ENCODE measurements at places on chromosomes 12 and 14.

DNA sequence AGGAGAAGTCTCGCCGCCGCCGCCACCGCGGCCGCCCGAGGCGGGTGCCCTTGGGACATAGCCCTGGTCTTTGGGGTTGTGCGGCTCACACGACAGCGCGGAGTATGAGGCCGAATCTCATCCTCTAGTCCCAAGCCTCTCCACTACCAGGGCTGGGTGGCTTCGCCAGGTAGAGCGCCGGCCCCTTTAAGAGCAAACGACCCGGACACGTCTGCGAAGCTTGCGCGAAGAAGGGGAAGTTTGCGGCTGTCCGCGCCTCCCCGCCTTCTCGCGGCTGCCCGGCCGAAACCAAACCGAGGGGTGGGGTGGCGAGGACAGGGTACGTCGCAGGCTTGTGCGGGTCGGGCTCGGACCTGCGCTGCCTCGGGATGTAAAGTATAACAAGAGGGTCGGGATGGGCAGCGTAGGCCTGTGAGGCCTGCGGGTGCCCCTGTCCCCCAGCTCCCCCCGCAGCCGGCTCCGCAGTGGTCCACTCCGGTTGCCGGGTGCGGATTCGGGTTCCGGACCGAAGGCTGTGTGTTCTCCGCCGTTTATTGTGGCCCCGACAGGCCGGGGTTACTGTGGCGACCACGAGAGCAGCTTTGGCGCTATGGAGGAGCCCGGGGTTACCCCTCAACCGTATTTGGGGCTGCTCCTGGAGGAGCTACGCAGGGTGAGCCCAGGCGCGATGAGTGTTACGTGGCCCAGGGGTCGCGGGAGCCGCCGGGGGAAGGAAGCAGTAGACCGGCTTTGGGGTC lies 33.3 kb downstream of the MIA2 start:
- DNase-seq, result peak; percentile 37

DNA sequence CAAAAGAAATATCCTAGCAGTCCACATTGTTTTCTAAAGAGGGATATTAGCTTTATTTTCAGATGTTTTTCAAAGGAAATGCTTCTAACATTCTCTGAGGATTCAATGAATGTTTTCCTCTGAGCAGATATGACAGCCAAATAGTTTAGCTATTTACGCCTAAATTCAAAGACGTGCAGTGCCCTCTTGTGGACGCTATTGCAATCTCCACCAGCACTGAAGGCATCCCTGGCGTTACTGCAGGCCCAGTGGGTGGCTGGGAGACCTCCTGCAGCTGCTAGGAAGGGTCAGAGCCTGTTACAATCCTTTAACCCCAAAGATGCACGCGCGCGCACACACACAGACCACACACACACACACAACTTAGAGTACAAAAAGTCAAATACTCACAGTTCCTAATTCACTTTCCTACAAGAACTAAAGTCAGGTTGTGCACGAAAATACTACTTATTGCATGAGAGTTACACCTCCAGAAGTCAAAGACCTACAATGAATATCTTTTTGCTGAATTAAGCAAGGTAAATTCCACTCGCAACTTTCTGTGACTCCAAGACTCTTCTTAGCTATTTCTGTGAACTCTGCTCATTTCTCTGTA lies 589.3 kb upstream of the TMEM132C start:
- DNase-seq, result peak; percentile 38

DNA sequence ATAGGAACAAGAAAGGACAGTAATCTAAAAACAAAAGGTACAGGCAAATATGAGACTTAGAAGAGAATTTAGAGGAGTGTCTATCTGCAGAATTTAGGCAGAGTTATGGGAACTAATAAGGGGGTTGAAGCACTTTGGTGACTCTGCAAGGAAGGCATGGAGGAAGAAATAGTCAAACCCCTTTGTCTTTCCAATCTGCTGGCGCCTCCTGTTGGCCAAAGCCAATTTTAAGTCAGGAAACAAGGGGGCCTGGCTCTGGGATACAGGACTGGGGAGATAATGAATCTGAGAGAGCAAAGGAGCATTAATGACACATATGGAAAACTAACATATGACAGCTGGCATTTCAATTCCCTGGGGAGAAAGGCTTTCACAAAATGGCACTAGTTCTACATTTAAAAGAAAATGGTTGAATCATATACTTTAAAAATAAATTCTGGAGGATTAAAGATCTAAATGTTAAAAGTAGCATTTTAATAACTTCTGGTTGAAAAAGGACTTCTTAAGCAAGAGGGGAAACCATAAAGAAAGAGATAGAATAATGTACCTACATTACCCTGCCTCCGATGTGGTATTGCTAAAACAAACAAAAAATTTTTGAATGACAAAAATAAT lies 48.5 kb upstream of the CSRP2 start:
- no peak for DNase-seq

- peak; percentile 85 for DNase-seq
Measured at GRCh38 chr12:25276199-25276937, 25.6 kb upstream of the KRAS start.

DNA sequence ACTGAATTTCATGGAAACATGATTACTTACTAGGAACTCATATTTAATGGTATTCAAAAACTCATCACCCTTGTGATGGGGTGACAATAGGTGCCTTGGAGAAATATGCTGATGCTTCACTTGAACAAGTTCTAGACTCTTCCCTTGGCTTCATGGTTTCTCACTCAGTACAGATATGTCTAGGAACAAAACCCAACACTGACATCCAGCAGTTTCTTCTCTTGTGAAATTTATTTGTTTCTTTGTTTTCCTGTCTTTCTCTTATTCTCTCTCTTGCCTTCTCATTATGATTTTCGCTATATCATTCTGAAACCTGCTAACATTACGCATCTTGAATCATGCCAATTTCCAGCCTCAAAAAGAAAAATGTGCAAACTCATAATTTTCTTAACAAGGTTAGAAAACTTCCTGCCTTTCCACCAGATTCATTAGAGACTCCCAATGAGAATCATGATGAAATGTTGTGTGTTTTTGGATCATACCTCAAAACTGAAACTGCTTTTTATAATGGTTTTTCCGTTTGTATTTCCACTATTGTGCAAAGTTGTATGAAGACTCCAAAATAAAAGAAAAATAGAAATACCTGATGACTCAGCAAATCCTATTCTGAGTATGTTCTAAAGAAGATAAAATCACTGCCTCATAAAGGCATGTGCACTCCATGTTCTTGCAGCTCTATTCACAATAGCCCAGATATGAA lies 1021.5 kb downstream of the TMEM121 start:
- DNase-seq, result no peak

GRCh38 chr14:60753264-60754119 lies 18.9 kb downstream of the MNAT1 start:
- DNase-seq, result no peak

DNA sequence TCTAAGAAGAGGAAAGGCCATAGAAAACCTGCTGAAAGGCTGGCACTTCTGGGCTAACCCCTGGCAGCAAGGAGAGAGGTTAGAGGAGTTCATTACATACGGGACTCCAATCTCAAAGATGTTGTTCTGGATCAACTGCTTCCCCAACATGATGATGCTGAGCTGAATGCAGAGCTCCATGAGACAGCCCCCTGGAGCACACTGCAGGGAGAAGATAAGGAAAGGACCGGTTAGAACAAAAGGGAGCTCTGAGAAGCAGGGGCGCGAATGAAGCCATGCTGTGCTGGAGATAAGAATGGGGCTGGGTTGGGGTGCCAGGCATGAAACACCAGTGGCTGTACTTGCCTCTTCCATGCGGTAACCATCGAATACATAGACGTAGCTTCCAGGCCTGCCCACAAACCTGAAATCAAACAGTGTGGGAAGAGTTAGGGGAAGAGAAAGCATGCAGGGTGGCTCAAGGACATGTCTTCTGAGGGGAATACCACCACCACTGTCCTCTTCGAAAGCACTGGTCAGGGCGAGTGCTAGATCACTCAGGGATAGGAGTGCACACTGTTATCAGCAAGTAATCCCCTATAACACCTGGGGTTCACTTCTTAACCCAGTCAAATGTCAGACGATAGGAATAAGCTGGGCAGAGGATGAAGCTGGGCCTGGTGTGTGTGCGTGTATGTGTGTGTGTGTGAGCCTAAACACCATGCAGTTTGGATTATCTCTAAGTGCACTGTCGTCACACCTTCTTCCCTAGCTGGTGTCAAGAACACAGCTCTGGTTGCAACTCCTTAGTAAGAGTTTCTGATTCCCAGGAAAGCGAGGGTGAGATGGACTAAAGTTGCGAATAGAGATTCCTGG lies 180.9 kb downstream of the NTF3 start:
- no peak for DNase-seq

DNA sequence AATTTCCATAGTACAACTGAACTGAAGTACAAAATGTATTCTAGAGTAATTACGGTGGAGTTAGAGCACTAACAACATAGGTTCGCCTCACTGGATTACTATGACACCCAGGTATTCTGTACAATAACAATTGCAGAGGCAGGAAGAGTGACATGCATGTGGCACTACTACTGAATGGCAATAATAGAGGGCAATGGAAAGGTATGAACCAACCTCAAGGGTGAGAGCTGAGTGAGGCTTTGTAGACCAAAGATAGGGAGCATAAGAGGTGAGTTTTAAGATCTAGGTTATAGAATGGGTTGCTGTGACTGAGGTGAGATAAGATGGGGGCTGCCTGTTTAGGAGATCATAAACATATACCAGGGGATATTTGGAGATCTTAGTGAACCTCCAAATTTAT lies 343.1 kb downstream of the PCNX1 start:
- no peak for DNase-seq

- DNase-seq, result no peak
Measured at GRCh38 chr12:69516950-69517349, 46.8 kb downstream of the FRS2 start.

GRCh38 chr12:113261847-113262470 lies 40.7 kb downstream of the TPCN1 start:
- DNase-seq, result no peak

DNA sequence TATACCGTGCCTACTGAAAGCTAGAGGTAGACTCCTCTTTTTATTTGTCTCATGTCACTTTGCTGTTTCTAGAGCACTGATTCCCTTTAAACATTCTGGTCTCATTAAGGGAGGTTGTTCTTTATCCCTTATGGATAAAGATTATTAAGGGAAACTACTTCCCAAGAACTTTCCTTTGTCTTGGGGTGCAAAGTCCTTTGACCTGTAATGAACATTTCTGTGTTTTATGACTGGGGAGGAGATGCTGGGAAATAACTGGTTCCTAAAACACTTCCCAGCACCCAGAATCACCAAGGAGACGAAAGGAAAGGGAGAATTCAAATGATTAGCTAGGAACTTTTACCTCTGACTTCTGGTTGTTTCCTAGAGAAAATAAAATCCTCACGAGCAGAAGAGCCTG lies 63.2 kb upstream of the ACTN1 start:
- DNase-seq, result no peak

DNA sequence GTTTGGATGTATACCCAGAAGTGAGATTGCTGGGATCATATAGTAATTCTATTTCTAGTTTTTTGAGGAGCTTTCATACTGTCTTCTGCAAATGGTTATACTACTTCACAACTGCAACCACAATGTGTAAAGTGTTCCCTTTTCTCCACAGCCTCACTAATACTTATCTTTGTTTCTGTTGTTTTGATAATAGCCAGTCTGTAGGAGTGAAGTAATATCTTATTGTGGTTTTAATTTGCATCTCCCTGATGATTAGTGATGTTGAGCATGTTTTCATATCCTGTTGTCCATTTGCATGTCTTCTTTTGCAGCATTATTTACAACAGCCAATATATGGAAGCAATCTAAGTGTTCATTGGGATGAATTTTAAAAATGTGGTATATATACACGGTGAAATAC lies 29.9 kb downstream of the GABARAPL1 start:
- DNase-seq, result no peak

GRCh38 chr12:111342376-111342775 lies 26.5 kb downstream of the PHETA1 start:
- DNase-seq, result no peak

- no peak for DNase-seq
Measured at GRCh38 chr14:71856199-71856919, 75.9 kb upstream of the RGS6 start.

DNA sequence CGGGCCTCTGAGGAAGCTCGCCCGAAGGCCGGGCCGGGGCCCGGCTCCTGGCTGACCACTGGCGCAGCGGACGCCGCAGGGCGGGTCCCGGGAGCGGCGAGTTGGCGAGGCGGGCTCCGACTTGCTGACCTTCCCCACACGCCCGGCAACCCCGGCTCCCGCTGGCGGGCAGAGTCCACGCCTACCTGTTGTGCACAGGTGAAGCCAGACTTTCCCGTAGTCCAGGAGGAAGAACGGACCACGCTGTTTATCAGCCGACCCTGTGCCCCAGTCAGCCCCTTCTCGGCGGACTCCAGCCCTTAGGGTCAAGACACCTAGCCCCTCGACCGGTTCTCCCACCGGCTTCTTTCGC lies 407 bp downstream of the HEATR5A start:
- DNase-seq, result no peak

- DNase-seq, result no peak
Measured at GRCh38 chr14:99686557-99687283, 2.6 kb downstream of the CYP46A1 start.

DNA sequence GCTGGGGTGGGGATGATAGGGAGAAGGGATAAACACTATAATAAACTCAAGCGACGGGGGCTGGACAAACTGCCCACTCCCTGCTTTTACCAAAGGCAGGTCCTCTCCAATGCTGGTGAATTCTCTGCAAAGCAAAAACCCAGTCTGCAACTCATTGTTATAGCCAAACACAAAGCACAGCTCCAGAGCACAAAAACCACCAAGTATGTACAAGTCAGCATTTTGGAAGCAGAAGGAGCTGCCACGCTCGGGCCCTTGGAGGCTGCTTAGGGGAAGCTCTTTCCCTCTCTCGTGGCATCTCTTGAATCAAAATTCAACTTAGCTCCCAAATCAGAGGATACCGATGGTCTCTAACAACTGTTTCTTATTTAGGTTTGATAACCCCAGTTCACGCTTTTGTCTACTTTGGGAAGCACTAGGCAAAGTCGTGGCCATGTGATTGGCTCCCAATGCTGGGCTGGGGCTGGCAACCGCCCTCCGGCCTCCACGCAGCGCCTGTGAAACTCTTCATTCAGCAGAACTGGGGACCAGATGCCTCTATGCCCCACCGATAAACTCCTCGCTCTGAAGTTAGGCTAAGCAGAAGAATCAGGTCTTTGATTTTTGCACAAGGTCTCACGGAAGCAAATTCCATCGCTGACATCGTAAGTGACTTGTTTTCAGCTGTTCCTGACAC lies 158.5 kb upstream of the FOXN3 start:
- DNase-seq, result no peak

- no peak for DNase-seq
Measured at GRCh38 chr14:71652368-71652767, 279.9 kb upstream of the RGS6 start.

DNA sequence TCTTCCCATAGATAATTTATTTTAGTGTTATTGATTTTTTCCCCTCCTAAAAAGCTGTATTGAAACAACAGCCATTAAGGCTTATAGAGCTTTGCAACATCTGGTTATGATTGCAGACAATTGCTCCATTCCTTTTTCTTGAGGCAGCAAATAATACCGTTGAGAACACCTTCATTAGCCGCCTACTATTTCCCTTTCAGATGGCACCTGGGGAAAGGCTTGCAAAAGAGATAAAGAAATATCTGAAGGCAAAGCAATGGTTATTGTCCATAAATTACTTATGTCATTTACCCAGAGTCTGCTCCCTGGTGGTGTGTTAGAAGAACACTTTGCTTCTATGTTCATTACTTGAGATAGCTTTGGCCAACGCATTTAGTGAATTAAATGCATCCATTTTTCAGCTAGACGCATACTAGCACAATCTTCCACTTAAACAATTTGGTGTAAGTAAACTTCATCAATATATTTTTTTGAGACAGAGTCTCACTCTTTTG lies 377.8 kb downstream of the KCNH5 start:
- DNase-seq, result no peak

- DNase-seq, result no peak
Measured at GRCh38 chr12:92421701-92422100, 276.1 kb upstream of the BTG1 start.

GRCh38 chr12:46084666-46085631 lies 94.6 kb upstream of the SCAF11 start:
- DNase-seq, result no peak

All from retinal pigment epithelial cell (primary cell).